ENCODE measurements at places on chromosomes 4 and X.

DNA sequence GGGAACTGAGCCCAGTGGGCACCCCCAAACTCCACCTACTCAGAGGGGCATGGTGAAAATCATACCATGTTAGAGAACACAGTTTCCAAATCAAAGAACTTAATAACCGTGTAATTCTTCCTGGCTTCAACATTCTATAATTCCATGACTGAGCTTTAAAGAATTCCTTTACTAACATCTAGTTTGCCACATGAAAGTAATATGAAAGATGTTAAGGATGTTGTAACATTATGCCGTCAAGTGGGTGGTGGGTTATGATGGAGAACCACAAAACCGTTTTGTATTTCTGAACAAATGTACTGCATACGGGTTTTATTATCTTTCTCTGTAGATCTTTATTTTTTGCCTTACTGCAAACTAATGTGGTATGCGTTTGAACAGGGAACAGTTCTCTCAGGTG is 549.0 kb upstream of the MAGEB2 start:
- no peak for DNase-seq

- no peak for DNase-seq
These were observed 12.7 kb upstream of the CXCL8 start for GRCh38 chr4:73727685-73728084.

- DNase-seq, result no peak
These were observed 60.4 kb downstream of the NRK start for GRCh38 chrX:105882581-105883275.

DNA sequence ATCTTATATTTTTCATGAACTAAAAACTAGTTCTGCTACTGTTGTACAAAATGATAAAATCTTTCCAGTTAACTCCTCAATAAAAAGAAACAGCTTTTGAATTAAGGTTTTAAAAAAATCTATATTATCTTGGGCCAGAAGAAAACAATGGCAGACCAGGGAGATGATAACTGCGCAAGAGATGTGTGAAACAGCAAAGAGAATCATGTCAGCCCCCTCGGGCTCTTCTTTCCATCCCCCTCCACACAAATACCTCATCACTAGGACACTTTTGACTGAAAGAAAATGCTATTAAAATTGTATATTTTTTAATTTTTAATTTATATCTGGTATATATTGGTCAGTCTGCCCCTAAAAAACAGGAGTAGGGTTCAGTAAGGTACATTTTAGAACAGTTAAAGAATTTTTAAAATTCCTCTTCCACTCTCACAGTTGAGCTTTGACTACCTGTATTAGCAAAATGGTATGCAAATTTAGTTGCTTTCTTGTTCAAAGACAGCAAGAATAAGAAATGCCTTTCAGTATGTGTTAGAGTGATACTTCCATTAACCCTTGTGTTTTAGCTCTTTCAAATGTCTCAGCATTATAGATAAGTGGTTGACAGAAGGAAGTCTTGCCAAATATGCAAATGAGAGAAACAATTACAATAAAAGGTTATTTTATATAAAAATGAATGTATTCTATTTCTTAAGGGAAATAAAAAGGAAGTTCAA is 36.4 kb upstream of the LCORL start:
- DNase-seq, result no peak

DNA sequence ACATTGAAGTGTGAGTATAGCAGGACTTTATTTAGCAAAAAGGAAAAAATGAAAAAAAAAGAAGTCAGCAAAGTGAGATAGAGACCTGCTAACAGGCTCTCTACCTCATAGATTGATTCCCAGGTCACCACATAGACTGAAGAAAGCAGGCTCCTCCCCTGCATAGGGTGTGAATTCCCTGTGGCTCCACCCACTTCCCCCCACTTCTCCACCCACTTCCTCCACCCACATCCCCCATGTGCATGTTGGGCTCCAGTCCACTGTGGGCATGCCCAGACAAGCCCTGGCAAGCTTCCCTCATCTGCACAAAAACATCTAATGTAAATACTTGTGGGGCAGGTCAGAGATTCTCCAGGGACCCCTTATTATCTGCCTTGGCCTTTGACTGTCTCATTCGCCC is 97.8 kb downstream of the TMEM47 start:
- no peak for DNase-seq

DNA sequence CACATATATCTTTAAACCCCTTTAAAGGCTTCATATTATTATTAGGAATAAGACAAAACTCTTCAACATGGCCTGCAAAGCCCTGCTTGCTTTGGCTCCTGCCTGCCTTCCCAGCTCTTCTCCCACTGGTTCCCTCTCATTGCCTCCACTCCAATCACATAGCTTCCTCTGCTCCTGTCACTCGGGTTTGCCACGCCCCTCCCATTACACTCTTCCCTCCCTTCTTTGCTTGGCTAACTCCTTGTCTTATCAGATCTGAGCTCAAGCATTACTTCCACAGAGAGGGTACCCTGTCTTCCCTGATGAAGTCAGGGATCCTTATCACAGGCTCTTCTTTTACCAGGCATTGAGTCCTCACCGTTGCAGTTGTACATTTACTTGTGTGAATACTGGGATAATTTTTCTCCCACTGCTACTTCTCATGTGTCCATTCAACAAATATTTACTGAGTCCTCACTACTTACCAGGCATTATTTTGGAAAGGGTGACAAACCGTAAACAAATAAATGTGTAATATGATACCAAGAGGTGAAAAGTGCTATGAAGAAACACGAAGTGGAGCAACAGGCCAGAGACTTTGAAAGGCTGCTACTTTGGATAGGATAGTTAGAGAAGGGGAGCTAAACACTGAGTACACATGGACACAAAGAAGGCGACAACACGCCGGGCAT is 3.2 kb upstream of the VGLL1 start:
- DNase-seq, result no peak
